ENCODE measurements at places on chromosomes 16 and 17.

- no peak for DNase-seq
Measured at GRCh38 chr17:45688820-45689219, 95.3 kb upstream of the CRHR1 start.

GRCh38 chr16:71453036-71453435, 9.0 kb downstream of the ZNF23 start:
- DNase-seq: no peak

DNA sequence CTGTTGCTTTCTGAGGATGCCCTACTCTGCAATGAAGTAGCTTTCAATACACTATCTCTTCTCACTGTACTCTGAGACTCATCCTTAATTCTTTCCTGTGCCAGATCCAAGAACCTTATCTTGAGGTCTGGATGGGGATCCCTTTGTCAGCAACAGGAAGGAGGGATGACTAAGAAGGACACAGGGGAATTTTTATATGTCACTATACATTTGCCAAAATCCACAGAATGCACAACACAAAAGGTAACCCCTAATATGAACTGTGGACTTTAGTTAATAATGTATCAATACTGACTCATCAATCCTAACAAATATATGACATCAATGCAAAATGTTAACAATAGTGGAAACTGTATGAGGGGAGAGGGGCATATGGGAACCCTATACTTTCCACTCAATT, 4.7 kb upstream of the RBBP6 start:
- no peak for DNase-seq

GRCh38 chr16:69724414-69724873, 1.9 kb downstream of the NQO1 start:
- DNase-seq: no peak

- no peak for DNase-seq
Measured at GRCh38 chr16:51449441-51449840, 298.4 kb upstream of the SALL1 start.

DNA sequence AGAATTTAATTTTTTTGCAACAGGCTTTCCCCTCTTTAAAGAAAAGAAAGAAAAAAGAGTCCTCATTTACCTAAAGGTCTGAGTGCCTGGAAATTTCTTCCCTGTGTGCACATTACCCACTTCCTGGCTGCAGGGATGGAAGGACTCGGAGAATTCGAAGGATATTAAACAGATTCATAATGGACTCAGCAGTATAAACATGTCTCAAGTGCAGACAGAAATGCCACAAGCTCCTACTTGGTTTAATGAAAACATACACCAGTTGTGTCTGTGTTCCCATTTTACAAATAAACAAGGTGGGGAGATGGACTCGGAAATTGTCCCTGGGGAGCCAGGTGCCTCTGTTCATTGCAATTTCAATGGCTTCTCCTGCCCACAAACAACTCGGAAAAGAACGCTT, 47.2 kb downstream of the MEOX1 start:
- DNase-seq: no peak

GRCh38 chr16:26672206-26672605, 394.5 kb upstream of the C16orf82 start:
- peak; percentile 55 for DNase-seq

GRCh38 chr16:76287466-76287865, 10.3 kb downstream of the CNTNAP4 start:
- DNase-seq: no peak

GRCh38 chr16:70470927-70471341, 16.5 kb downstream of the FCSK start:
- DNase-seq: no peak
